NCI-H524 treated with DMSO at 0.1 percent for 48 hours (cell line): ENCODE measurements at places on chromosomes 4 and X.

- no peak for DNase-seq
Observed at GRCh38 chr4:128517739-128518510, 230.3 kb upstream of the PGRMC2 start.

GRCh38 chr4:58590722-58591121, 1480.5 kb upstream of the IGFBP7 start:
- no peak for DNase-seq

DNA sequence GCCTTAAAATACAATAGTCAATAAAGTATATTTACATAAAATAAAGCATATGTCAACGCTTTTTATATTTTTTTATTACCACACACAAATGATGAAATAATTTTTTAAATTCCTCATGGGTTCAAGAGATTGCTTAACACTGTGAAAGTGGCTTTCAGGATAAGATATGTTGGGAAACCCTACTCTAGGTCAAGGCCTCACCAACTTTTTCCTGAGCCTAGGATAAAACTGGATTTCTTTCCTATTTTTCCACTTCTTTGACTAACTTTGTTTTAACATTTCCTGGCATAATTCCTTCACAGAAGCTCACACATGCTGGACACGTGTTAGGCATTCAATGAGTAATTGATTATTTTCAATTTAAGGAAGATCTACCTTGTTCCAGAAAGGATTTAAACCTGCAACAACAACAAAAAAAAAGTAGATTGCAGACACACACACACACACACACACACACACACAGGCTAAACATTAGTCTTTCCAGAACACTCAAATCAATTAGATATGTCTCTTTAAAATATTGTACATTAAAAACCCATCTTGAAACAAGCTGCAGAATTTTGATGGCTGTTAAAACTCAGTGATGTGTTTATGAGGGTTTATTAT, 9.1 kb downstream of the KLB start:
- DNase-seq = no peak

GRCh38 chrX:116230130-116230898, 59.8 kb downstream of the AGTR2 start:
- no peak for DNase-seq
